Airway epithelial cell (primary cell): ENCODE measurements at places on chromosomes 3 and 15. TPM values are rescaled to one million over a fixed set of nuclear protein-coding genes. Genes with fewer than 3 reads are reported as not detected.

RASGRF1 gene
- not detected in 2 replicates for total RNA-seq

KBTBD13 gene
- total RNA-seq = not detected in 2 replicates

CLASP2 gene
- 21.1 and 23.3 TPM in 2 replicates for total RNA-seq

AADACL2 gene
- total RNA-seq = not detected in 2 replicates

MEX3B gene
- 2.0 and 3.4 TPM in 2 replicates for total RNA-seq

SCAANT1 gene
- not detected in 2 replicates for total RNA-seq

SPINT1 gene
- total RNA-seq = 330 and 346 TPM in 2 replicates

STX19 gene
- 0.74 and 2.0 TPM in 2 replicates for total RNA-seq

CAV3 gene
- total RNA-seq = not detected in 2 replicates

CNBP gene
- 313 and 341 TPM in 2 replicates for total RNA-seq

P2RY13 gene
- not detected in 2 replicates for total RNA-seq
